ENCODE measurements at places on chromosomes 7 and 10. TPM values are rescaled to one million over a fixed set of nuclear protein-coding genes. Genes with fewer than 3 reads are reported as not detected.

- DNase-seq = no peak
- peaks cover 6% of the 10 kb centered on the region for H3K4me1 ChIP-seq
- no peak overlapping the region for H3K4me3 ChIP-seq
- H3K27ac ChIP-seq = no peak overlapping the region
- no peaks in the 10 kb centered on the region for H3K36me3 ChIP-seq
These were observed 9.8 kb downstream of the MAPK8 start for GRCh38 chr10:48316236-48316635.

DNA sequence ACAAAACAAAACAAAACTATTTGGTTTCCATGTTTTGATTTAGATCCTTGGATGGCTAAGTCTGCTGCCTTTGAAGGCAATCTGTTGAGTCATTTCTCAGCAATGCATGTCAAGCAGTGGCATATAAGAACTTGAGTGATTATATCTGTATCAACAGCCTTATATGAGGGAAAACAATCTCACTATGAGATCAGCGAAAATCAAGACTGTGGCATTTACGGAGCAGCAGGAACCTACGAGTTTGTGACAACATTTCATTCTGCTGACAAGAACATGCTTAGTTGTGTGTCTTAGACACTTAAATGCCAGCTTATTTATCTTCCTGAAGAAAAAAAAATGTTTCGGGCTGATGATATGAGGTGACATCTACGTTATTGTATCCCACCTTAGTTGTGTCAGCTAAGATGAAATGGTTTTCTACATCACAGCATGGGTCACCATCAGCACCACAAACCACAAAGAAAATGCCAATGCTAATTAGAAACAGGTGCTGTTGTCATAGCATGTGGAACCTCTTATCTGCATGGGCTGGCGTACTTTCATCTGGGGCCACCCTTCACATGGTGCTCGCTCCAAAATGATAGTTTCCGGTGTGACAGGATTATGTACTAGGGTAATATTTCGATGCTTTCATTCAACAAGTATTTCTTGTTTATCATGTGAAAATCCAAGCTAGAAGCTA lies 1085.5 kb downstream of the SORCS1 start:
- H3K27me3 ChIP-seq = no peaks in the 10 kb centered on the region
- H3K4me3 ChIP-seq = no peak overlapping the region
- H3K36me3 ChIP-seq = no peaks in the 10 kb centered on the region
- no peak for DNase-seq

DNA sequence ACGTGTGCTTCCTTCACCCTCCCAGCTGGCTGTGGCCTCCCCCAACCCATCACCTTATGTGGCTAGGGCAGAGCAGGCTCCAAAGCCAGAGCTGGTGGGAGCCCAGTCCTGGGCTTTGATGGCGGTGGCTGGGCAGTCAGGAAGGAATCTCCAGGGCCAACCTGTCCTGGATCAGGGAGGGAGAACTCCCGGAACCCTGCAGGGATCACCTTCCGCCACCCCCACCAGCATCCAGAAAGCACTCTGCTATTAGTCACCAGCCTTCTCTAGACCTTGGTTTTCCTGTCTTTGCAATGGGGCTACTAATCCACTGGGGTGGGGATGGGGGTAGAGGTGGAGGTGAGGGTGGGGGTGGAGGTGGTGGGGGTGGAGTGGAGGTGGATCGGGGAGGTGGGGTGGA lies 139.0 kb downstream of the ZMIZ1 start:
- peaks cover 6% of the 10 kb centered on the region for H3K4me1 ChIP-seq
- H3K36me3 ChIP-seq = peaks cover 87% of the 10 kb centered on the region
- H3K27ac ChIP-seq = no peak overlapping the region
- no peaks in the 10 kb centered on the region for H3K27me3 ChIP-seq
- H3K4me3 ChIP-seq = no peak overlapping the region
- DNase-seq = no peak

TRIM50 gene
- total RNA-seq = 0.20 TPM

PHKG1 gene
- total RNA-seq = 0.72 TPM

CHN2 gene
- total RNA-seq = 14.4 TPM
